ENCODE measurements at places on chromosomes 11 and 22.

- peak; percentile 43 for DNase-seq
Observed at GRCh38 chr11:69638941-69639681, 1.8 kb upstream of the CCND1 start.

DNA sequence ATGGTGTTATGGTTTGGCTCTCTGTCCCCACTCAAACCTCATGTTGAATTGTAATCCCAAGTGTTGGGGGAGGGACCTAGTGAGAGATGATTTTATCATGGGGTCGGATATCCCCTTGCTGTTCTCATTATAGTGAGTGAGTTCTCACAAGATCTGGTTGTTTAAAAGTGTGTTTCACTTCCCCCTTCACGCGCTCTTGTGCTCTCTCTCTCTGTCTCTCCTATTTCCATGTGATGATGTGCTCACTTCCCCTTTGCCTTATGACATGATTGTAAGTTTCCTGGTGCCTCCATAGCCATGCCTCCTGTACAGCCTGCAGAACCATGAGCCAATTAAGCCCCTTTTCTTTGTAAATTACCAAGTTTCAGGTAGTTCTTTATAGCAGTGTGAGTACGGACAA lies 765.1 kb downstream of the KCNA4 start:
- no peak for DNase-seq

GRCh38 chr11:41413843-41414242 lies 45.6 kb downstream of the LRRC4C start:
- no peak for DNase-seq

DNA sequence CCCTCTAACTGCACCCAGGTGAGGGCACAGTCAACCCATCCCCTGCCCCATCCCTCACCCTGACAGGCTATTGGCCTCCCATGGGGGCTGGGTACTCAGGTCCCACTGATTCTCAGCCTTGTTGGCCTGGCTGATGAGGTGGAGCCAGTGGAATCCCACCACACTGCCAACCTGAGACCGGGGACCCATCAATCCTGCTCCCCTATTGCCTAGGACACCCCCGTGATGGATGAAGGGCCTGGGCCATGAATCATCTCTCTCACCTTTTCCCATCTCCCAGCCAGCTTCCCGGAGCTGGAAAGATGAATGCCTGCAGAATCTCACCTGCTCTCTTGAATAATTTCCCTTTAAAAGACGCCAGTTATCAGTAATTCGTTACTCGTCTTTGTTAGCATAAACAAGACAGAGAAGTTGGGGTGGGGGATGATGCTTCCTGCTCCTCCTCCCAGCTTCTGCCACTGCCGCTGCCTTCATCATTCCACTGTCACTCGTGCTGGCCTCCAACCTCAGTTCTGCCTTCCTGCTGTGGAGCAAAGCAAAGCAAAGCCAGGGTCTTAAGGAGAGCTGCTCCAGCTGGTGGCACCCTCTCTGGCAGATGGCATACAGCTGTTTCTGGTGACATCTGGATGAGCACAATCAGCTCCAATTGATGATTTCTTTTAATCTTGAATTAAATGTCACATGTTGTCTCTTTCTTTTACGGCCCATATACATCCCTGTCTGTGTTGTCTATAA lies 204.0 kb upstream of the NECTIN1 start:
- no peak for DNase-seq

GRCh38 chr22:45638834-45639746 lies 32.5 kb upstream of the ATXN10 start:
- no peak for DNase-seq

GRCh38 chr11:129960216-129961214 lies 42.1 kb downstream of the PRDM10 start:
- DNase-seq, result no peak

DNA sequence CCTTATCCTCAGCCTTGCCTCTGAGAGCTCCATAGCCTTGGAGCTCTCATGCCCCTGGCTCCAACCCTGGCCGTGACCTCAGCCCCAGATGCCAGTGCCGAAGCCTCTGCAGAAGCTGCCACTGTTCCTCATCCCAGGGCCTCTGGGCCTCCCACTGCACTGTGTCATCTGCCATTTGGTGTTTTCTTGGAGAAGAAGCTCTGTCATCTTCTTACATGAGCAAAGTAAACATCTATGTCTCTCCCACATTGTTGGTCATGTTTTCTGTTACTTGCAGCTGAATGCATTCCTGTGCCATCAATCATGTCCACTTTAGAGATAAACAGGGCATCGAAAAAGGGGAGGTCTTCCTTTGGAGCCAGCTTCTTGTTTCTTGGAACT lies 45.0 kb upstream of the FTH1 start:
- no peak for DNase-seq

- DNase-seq, result no peak
Observed at GRCh38 chr11:8531312-8531711, 62.7 kb downstream of the STK33 start.
